OCI-M1 (cell line): ENCODE measurements at places on chromosomes 3 and 15.
A peak's percentile ranks its signal among the peaks of the same experiment; 100 is the strongest.

DNA sequence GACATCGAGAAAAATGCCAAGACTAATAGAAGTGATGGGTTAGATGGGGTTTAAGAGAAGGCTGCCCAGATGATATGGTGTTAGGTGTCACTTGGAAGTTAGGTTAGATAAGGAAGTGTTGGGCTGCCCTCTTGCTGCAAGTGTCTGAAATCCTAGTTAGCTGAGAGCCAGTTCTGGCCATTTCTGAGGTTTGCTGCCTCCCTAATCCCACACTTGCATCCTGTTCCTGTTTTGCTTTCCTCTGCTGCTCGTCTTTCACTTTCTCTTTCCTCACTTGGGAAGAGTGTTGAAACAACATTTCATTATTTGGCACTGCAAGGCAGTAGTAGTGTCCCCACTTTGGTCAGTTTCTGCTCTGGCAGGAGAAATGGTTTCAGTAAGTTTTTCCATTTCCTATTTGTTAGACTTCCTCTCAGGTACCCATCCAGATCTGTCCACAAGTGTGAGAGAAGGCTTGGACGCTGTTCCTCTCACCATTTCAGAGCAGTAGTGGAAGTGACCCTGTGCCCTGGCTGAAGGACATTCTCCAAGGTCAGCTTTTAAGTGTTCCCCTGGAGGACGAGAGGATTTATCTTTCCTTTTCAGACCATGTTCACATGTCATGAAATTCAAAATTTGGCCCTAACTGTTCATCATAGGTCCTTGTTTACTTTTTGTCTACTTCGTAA lies 93.3 kb downstream of the ADAMTSL3 start:
- peak; percentile 87 for DNase-seq

GRCh38 chr3:182892226-182892625 lies 88.1 kb downstream of the DCUN1D1 start:
- peak; percentile 2 for DNase-seq

DNA sequence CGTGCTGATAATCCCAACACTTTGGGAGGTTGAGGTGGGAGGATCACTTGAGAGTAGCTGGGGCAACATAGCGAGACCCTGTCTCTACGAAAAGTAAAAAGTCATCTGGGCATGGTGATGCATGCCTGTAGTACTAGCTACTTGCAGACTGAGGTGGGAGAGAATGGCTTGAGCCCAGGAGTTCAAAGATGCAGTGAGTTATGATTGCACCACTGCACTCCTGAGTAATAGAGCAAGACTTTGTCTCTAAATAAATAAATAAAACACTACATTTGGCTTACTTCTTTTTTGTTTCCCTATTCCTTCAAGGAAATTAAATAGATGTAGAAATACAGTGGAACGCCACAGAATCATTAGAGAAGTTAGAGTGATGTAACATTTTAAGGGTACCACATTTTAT lies 20.1 kb upstream of the LDHAL6B start:
- DNase-seq, result no peak

DNA sequence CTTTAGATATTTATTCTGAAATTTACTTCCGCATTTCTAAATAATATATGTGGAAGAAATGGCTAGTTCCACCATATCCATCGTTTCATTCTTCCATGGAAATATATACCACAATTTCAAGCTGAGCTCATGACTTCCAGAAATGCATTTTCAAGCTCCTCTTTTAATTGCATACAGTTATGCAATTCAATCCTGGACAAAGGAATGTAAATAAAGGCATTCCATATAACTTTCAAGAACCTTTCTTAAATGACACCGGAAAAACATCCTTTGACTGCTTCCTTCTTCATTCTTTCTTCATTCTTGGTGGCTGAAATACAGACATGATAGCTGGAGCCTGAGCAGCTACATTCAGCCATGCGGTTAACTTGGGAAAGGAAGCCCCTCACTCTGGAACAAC lies 185.2 kb upstream of the GADL1 start:
- DNase-seq, result no peak

DNA sequence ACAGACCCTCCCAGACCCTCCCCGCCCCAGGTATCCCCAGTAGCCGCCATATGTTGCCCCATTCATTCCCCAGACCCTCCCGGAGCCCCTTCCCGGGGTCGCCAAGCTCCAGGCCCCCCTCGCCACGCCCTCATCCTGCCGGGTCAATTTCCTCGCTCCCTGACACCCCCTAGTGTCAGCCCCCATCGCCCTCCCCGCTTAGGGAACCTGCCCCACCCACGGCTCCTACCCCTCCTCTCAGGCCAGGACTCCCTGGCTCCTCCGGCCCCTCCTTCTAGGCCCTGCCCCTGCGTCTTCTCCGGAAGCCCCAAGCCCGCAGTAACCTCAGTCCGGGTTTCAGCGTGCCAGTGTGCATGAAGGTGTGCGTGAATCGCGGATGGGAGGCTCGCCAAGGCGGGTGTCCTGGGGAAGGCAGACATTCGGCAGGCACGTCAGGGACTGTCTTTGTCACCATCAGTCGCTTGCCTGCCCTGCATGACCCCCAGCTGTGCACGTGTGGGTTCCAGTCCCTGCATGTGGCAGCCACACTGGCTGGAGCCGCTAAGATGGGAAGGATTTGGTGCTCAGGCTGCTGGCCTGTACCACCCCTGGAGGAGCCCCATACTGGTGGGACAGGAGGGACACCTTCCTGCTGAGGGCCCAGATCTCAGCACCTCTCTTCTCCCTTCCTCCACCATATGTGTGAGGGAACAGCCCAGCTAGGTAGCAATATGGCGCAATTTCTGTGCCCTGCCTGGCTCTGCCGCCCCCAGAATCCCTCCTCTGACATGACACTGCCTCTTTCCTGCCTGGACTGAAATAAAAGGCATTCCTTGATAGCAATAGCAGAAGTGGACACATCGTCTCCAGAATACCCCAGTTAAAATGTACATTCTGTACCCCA lies 693 bp downstream of the DISP2 start:
- DNase-seq, result no peak

GRCh38 chr3:188284455-188285212 lies 130.7 kb downstream of the LPP start:
- DNase-seq, result no peak

GRCh38 chr3:119388577-119388976 lies 74.8 kb downstream of the TMEM39A start:
- no peak for DNase-seq

DNA sequence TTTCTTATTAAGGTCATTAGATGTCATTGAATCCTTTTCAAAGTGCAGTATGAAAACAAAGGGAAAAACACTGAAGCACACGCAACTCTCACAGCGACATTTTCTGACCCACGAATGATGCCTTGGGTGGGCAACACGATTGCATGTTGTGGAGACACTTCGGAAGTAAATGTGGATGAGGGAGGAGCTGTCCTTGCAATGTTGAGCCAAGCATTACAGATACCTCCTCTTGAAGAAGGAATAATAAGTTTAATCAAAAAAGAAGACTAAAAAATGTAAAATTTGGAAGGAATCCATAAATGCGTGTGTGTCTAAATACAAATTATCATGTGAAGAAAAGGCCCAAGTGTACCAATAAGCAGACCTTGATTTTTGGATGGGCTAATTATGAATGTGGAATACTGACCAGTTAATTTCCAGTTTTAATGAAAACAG lies 16.9 kb downstream of the THBS1 start:
- no peak for DNase-seq

DNA sequence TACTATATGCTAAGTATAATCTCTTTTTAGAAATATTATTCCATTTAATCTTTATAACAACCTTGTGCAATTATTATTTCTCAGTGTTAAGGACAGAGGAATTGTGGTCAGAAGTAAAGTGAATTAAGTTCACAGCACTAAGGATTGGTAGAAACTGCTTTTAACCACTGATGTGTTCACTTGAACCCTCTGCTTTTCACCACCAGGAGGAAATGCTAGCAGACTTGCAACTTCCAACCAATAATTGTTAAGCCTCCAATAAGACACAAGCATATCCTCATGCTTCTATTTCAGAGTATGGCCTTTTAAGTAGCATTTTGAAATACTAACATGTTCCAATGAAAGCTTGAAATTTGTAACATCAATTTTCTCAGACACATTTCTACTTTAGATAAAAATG lies 527.4 kb downstream of the SI start:
- DNase-seq, result no peak

GRCh38 chr3:23659274-23659673 lies 146.5 kb upstream of the UBE2E1 start:
- peak; percentile 34 for DNase-seq

GRCh38 chr3:193941486-193941885 lies 194.5 kb upstream of the HES1 start:
- no peak for DNase-seq

DNA sequence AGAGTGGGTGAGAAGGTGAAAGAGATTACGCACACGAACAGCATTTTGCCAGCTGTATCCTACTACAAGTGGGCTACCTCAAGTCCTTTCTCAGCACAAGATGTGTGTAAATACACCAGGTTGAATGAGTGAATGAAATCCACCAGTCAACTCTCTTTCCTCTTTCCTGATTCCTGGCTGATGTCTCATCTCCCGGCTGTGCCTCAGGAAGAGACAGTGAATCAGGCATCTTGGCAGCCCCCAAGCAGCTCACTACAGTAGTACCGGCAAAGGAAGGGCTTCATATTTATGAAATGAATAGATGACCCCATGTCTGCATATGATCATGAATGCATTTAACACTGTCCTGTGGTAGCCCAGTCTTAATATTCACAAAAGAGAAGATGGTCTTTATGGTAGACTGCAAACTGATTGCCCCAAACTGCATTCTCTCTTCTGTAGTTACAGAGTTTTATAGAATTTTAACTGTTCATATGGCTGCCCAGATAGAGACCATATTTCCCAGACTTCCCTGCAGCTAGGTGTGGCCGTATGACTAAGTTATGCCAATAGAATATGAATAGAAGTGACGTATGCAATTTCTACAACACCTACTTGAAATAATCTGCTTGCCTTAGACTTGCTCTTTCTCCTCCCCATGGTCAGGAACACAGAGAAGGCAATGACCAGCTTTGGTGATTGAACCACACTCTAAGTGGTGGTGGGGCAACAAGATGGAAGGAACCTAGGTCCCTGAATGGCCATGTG lies 22.7 kb downstream of the MGLL start:
- no peak for DNase-seq

GRCh38 chr15:92074101-92074500 lies 220.6 kb downstream of the SLCO3A1 start:
- no peak for DNase-seq

GRCh38 chr15:91783008-91783407 lies 70.5 kb upstream of the SLCO3A1 start:
- no peak for DNase-seq

DNA sequence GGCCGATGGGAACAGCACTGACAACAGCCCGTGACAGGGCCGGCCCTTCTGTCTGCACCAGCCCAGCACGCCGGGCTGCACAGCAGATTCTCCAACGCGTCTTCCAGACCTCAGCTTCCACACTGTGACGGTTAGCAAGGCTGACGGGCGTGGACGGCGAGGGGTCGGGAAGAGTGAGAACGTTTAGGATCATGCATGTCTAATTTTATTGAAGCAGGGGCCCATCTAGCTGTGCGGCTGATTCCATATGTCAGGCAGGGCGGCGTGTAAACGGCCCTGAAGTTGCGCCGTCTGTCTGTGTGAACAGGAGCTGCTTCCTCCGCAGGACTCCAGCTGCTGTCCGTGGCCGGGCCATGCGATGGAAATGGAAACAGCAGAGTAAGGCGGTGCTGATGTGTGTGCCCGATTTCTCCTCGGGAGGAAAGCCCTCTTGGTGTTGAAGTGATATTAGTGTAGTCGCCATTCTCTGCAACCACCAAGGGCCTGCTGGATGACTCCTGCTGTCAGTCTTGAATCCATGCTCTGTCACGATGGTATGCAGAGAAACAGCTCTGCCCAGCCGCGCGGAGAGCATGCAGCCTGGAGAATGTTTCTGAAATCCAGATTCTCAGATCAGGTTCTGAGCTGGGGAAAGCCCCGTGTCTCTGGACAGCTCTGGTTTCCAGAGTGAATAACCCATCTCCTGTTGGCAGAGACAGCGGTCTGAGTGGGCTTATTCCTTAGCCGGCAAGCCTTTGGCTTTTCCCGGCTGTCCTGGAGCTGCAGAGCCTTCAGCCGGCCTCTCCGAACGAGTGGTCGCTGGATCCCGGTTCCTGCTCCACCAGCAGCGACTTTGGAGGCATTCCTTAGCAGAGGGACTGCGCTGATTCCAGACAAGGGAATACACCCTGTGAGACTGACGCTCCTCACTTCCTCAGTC lies 158.1 kb upstream of the UBE3A start:
- DNase-seq, result no peak

DNA sequence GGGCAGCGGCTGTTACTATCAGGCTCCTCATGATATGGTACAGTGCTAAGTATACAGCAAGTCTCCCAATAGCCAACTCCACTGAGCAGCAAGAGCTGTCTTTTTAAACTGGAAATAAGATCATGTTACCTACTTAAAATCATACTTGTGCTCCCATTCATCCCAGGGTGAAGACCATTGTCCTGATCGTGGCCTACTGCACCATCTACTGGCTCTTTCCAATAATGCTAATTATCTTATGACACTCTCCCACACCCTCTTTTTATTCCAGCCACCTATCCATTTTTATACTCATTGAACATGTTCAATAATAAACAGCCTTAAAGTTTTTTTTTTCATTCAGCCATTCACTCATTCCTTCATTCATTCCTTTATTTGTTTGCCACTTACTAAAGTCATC lies 117.7 kb downstream of the GBE1 start:
- peak; percentile 39 for DNase-seq

DNA sequence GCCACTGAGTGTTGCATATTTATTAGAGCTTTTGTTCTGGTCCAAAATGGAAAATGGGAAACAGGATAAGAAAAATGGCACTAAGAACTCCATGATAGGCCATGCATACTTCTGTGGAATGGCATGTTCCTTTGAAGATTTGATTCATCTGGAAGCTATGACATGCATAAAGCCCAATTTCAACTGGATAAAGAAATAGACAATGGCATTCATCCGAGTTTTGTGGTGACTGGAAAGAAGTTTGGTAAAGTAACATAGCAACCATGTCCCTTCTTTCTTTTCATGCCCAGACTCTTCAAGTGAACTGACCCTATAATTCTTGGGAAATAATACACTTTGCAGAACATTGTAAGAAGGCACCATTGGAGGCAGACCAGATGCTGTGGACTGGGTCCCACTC lies 368.4 kb upstream of the IL12A start:
- DNase-seq, result no peak

DNA sequence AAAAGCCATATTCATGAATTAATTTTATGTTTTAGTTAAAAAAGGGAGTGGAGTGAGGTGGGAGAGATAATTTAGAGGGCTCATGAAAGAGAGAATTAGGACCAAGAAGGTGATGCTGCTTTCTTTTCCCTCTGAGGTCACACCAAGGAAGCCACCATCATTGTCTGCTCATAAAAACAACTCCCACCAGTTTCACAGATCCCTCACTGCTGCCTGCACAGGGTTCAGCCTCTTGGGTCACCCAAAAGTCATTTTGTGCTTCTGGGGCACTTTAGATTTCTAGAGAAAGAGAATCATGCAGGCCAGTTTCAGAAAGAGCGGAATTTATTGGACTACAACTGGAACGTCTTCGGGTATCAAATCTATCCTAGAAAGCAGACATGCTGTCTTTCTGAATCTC lies 241.4 kb upstream of the EOMES start:
- no peak for DNase-seq

DNA sequence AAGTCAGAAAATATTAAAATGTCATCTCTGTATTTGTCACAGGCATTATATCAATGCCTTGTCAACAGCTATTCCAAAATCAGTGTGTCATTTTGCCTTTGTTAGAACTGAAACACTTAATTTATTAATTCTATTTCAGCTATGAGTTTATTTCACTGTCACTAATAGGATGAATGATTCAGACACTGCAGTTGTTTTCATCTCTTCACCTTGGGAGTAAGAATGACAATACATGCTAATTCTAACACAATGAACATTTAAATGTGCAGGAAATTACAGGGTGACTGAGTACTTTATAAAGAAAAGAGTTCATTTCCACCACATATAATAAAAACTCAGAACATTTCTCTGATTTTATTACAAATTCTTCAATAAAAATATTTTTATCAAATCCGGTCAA lies 109.7 kb downstream of the P2RY1 start:
- no peak for DNase-seq
